ENCODE measurements at places on chromosomes 16 and 17. TPM values are rescaled to one million over a fixed set of nuclear protein-coding genes. Genes with fewer than 3 reads are reported as not detected.

GRCh38 chr17:71593078-71593477 lies 527.7 kb upstream of the SOX9 start:
- no peak for DNase-seq

- DNase-seq = no peak
Measured at GRCh38 chr17:72717676-72718075, 374.8 kb downstream of the SLC39A11 start.

The HOXB13 gene
- not detected for total RNA-seq

The ZDHHC1 gene
- 17.3 TPM for total RNA-seq

DNA sequence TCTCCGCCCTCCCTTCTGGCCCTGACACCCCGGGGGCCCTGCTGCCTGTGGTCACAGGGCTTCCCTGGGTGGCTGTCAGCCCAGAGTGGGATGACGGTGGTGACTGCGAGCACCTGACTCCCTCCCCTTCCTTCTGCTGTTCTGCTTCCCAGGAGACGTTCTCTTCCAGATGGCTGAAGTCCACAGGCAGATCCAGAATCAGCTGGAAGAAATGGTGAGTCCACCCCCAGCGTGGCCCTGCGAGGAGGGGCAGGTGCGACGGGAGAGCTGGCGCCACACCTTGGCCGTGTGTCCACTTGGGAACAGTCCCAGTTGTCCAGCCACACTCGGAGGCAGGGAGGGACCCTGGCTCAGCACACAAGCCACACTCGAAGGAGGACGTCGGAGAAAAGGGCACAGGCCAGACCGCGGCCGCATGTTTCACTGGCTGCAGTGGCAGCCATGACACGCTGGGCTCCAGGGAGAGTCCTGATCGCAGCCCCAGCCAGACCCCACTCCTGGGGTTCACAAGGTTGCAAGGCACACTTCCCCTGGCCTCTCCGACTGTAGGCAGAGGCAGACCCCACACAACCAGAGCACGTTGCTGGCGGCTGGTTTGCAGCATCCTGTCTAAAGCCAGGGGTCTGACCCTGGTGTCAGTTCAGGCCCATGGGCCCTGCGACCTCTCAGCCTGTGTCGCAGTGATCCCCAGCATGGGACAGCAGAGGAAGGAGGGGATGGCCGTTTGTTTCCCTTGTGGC lies 49.9 kb downstream of the BAIAP2 start:
- no peak for DNase-seq

GRCh38 chr16:65414284-65414984 lies 292.6 kb upstream of the CDH11 start:
- no peak for DNase-seq

The SMIM36 gene
- total RNA-seq = not detected

GRCh38 chr17:83042522-83043158 lies 36.8 kb upstream of the METRNL start:
- no peak for DNase-seq

DNA sequence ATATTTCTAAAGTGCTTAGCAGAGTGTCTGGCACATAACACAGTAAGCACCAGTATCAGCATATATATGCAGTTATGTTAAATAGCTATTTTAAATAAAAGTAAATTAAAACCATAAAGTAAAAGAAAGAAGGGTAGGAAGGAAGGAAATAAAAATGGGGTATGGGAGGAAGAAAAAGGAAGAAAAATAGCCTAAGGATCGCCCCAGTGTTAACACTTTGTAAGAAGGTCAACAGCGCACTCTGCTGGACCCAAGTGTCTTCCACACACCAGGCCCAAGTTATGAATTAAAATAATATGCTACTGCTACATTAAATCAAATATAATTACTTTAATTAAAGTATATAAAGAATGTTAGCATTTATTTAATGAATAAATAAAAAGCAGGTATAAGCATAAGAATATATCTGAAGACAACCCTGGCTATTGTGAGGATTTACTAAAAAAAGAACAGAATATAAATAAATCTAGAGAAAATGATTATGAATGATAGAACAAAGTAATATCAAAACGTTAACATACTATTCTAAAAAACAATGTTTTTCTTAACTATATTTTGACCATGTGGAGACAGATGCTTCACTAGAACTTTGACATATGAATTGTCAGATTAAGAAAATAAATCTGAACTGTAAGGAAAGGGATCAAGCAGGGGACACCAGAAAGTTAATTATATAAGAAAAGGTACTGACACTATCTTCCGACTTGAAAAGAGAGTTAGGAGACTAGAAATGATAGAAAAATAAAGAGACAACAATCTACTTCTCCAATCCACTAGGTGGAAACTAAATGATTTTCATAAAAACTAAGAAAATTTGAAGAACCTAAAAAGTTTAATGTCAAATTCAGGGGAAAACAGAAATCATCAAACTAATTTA lies 25.9 kb downstream of the BRIP1 start:
- DNase-seq = peak; percentile 35

DNA sequence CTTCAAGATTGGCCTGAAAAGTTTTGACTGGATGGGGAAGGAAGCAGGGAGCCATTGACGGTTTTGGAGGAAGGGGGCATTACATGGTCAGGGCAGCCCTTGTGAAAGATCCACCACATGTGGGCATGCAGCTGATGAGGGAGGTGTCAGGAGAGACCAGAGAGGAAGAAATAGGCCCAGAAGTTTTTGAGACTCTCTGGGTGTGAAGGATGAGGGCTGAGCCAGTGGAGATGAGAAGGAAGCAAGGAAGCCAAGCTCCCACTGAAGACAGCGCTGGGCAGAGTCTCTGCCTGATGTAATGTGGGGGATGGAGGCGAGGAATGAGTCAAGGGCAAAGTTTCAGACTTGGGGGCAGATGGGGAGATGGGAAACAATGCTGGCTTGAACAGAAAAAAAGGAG lies 530 bp downstream of the CCL17 start:
- DNase-seq = no peak

The LGALS9C gene
- total RNA-seq = not detected

DNA sequence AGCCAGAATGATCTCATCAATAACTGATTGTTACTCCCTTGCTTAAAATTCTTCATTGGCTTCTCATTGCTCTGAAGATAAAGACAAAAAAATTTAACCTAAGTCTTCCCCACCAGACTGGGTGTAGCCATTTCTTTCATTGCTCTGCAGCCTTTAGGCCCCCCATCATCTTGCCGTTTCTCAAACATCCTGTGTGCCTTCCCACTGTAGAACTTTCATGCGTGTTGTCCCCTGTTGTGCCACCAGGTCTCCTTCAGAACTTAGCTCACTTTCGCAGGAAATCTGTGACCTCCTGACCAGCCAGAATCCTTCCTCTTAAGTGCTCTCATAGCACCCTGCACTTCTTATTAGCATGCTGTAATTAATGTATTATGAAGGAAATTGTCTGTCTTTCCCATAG lies 31.8 kb downstream of the TNRC6C start:
- no peak for DNase-seq

DNA sequence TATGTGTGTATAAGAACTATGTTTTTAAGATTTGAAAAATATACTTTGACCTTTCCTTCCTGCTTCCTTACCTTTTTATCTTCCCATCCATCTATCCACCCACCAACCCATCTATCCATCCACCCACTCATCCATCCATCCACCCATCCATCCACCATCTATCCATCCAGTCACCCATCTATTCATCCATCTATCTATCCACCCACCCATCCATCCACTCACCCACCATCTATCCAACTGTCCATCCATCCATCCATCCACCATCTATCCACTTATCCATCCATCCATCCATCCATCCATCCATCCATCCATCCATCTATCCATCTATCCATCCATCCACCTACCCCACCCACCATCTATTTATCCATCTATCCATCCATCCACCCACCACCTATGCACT lies 12.4 kb downstream of the CBFA2T3 start:
- DNase-seq = no peak

- no peak for DNase-seq
Measured at GRCh38 chr16:83907631-83908250, 8.8 kb downstream of the MLYCD start.

DNA sequence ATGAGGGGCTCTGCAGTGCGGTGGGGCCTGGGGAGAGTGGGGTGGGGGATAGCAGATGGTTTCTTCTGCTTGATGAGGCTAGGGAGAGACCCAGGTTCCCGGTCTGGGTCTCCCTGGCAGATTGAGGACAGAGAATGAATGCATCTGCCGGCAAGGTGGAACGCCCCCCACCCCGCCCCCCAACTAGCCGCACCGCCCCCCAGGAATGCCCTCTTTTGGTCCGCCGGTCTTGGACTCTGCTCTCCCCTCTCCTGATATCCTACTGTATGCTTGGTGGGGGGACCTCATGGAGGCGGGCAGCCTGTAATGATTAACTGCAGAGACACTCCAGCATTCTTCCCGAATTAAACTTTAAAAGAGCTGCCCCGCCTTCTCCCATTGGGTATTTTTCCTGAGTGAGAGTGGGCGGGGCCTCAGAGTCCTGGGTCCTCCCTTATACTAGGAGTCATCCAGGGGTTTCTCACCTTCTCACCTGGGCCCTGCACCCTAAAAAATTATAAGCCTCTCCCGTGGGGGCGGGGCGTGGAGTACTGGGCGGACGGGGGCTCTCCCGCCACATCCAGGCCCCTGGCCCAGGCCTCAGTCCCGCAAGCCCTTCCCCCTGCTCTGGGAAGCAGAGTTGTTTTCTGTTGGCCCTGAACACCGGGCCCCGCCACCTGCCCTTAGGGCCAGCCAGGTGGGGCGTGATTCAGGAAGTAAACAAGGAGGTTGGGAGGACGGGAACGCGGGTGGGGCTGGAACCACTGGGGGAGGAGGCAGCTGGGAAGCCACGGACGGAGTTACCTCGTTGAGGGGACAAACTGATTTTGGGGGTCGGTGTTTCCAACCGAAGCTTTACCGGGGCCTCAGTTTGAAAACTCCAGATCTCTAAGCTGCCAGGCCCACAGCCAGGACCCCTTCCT lies 1.5 kb downstream of the GRB7 start:
- no peak for DNase-seq

DNA sequence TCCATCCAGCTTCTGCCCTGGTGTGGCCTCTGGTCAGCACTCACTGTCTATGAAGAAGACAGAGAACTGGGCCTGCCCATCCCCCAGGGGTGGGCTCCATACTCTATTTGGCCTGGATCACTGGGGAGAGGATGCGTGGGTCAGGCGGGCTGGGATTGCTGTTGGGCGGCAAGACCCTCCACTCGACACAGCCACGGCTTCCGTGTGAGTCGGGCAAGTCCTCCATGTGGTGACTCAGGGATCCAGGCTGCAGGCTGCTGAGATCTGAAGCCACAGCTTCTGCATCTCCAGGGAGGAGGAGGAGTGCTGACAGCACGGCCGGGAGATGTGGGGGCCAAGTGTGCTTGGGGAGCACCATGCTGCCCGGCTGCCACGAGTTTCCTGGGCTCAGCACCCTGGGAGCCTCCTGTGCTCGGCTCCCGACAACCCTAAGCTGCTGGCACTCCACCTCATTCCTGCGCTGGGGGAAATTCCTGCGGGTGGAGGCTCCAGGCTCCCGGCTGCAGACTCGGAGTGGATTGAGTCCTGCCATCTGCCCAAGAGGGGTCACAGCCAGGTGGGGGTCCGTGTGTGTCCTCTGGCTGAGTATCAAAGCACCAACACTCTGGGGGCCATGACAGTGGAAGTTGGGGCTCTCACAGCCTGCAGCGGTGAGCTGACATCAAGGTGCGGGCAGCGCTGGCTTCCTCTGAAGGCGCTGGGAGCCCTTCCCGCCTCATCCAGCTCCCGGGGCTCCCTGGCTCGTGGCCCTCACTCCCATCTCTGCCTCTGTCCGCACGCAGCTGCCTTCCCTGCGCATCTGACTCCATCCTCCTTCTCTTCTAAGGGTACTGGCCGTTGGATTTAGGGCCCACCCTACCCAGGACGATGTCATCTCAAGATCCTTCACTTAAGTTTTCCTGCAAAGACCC lies 24.4 kb upstream of the CBFA2T3 start:
- no peak for DNase-seq

DNA sequence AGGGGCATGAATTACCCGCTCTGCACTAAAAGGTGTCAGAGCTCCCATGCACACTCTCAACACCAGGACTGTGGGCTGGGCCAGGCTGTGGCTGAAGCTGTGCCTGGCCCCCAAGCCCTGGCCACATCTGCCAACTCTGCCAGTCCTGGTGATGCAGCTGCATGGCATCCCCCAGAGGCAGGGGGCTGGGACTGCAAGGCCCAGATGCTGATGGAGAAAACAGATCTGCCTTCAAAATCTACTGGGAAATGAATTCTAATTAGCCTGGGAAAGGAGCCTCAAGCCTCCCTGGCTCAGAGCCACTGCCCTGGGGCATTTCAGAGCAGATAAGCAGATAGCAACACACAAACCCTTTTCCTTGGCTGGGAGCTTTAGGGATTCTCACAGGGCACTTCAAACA lies 3.4 kb downstream of the CHST6 start:
- no peak for DNase-seq

DNA sequence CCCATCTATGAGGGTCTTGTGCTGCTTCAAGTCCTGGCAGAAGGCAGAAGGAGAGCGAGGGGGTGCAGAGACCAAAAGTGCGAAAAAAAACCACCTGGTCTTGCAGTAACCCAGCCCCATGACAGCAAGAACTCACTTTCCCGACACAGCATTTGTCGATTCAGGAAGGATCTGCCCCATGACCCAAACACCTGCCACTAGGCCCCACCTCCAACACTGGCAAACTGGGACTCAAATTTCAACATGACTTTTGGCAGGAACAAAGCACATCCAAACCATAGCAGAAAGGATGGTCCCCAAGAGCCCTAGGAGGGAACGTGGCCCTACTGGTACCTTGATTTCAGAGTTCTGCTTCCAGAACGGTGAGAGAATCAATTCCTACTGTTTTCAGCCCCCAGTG lies 34.7 kb upstream of the KLHDC4 start:
- DNase-seq = no peak

The DOC2B gene
- total RNA-seq = 4.1 TPM
